ENCODE measurements at places on chromosomes 3 and 15.
A peak's percentile ranks its signal among the peaks of the same experiment; 100 is the strongest.

- ATAC-seq: peak; percentile 94
Observed at GRCh38 chr3:129428376-129429079, at the start of gene EFCAB12. EFCAB12 (minus strand) TSS chr3:129428636; CDS start chr3:129428488, 148 bp downstream.

GRCh38 chr15:60906146-60906674 is 322.9 kb downstream of the RORA start:
- ATAC-seq: no peak

- no peak for ATAC-seq
Observed at GRCh38 chr3:46833346-46834300, 29.6 kb downstream of the MYL3 start.

DNA sequence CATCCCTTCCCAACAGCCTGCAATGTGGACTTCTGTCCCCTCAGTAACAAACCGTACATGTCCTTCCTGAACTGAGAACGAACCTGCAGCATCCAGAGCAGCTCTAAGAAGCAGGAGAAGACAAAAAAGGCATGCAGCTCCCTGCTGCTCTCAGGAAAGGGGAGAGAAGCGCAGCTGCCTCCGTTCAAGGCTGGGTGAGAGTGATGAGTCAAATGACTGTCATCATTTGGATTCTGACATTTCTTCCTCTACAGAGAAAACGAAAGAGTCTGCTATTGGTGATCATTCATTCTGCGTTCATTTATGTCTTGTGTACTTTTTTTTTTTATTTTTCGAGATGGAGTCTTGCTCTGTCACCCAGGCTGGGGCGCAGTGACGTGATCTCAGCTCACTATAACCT is 677.8 kb downstream of the FHIT start:
- peak; percentile 65 for ATAC-seq

DNA sequence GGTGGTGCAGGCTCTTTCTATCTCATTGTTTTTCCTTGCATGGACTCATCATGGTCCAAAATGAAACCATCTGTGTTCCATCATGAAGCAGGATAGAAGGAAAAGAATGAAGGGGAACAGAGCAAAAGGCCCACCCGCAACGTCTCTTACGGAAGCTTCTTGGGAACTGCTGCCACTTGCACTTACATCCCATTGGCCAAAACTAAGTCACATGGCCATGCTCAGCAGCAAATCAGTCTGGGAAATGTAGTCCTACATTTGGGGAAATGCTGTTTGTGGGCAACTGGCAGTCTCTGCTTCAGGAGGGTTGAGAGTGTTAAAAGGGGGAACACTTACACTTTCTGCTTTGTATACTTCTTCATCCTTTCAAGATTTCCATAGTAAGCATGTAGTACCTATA is 191.6 kb downstream of the SV2B start:
- no peak for ATAC-seq

DNA sequence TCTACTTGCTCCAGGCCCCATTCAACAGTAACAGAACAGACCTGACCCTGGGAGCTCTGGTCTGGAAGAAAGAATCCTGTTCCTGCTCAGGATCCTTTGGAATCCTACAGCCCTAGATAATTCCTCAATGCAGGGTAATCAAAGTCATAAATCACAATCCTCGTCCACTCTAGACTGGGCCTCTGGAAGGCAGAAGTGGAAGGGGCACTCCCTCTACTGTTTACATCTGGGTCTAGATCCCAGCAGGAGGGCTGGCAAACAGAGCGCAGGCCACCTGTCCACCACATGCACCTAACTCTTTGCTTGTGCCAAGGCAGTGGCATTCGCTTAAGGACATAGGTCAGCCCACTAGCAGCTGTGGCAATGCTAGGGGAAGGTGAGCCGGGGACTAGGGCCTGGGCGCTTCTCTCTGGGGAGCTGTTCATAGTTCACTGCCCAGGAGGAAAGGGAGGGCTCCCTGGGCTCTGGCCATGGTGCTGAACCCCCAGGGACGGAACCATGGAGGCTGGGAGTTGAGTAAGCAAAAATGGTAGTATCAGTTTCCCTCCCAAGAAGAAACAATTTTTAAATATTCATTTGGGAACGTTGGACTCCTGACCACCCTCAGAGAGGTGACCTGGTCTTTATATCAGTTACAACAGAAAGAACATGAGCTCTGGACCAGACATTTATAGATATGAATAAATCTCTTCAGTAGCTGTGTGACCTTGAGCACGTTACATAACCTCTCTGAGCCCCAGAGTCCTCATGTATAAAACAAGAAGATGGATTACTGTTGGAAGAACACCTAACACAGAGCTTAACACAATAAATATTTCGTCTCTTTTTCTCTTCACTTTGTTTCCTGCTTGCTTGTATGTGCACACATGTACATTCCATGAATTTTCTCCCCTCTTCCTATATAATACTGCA is 90.2 kb downstream of the NTRK3 start:
- peak; percentile 87 for ATAC-seq

- no peak for ATAC-seq
Observed at GRCh38 chr3:133441867-133442270, 42.0 kb downstream of the BFSP2 start.

- no peak for ATAC-seq
Observed at GRCh38 chr3:47804577-47804976, 1.6 kb downstream of the DHX30 start.

DNA sequence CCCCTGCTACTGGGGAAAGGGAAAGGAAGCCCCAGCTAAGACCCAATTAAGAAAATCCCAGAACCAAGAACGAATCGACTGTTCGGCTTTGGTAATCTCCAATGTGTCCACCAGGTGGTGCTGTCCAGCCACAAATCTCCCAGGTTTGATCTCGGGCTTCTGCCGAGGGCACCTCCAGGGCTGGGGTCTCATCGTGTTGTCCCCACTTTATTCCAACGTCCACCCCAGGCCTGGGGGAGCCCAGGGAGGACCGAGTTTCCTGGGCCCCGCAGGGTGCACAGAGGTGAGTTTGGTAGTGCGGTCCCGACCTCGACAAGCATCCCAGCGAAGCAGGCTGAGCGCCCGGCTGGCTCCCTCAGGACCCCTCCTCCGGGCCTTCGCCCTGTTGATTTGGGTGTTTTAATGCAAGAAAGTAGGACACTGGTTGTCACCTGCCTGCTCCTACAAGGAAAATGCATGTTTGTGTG is 185.1 kb downstream of the GOLGA6L6 start:
- ATAC-seq: no peak

DNA sequence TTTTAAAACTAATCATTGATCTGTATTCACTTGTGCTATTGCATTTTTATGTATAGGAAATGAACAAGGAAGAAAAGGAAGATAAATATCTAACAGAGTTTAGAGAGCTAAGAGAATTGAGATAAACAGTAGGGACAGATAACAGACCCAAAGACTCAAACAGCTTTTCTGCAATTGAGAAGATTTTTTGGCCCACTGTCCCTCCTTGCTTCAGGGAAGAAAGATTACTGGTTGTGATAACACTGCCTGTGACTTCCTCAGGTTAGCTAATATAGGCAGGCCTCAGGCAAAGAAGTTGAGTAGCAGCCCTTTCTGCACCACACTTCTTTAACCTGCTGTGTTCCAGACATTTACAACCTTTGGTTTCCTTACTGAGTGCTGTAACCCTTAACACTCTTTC is 2.7 kb upstream of the COX17 start:
- no peak for ATAC-seq

- no peak for ATAC-seq
Observed at GRCh38 chr15:57538265-57538529, 53.5 kb upstream of the MYZAP start.

DNA sequence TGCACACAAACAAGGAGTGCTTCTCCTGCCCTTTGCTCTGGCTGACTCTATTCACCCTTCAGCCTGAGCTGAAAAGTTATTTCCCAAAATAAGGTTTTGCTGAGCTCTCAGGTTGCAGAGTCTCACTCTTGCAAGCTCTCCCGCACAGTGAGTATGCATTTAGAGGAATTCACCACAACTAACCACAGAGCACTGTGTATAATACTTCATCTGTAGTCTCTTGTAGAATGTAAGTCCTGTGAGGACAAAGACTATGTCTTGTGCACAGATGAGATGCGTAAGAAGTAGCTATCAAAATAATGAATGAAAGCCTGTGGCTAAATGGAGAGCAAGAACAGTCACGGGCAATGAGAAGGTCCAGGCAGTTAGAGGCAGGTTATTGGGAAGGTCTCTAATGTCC is 156.5 kb upstream of the SLCO3A1 start:
- no peak for ATAC-seq

- peak; percentile 97 for ATAC-seq
Observed at GRCh38 chr3:165837058-165837525, at the start of gene BCHE. BCHE (minus strand) TSS chr3:165837423; CDS start chr3:165831033, 6,390 bp downstream.

- ATAC-seq: no peak
Observed at GRCh38 chr3:150278843-150279381, 129.2 kb upstream of the TSC22D2 start.

GRCh38 chr3:67819447-67819846 is 165.0 kb upstream of the SUCLG2 start:
- ATAC-seq: no peak

DNA sequence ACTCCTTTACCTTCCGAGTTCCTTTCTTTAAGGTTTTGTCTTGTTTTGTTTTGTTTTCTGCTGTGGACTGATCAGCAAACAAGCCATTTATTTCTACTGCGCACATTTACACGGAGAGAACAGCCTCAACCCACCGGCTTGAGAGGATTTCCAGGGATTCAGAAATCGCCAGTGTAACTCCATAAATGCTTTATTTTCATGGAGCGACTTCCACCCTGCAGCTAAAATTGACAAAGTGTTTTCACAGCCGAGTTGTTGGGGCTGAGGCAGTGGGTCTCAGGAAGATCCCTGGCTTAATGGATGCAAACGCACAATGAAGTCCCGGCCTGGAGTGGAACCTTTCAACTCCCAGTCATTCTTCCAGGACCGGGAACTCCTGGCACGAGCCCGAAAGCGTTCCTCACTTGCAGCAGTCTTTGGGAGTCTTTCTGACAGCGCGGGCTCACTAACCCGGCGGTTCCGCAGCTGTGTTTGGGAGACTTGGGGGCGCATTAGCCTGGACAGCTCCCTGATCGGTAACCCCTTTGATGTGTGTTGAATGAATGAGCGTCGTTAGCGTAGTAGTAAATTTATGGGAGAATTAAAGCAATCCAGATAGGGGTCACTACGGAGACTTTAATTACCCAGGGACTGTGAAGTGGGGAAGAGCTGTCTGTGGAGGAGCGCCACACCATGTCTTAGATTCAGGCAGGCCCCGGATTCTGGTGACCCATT is 785 bp upstream of the MYRIP start:
- ATAC-seq: peak; percentile 17

- ATAC-seq: peak; percentile 37
Observed at GRCh38 chr15:62828364-62828763, 214.2 kb upstream of the TPM1 start.

DNA sequence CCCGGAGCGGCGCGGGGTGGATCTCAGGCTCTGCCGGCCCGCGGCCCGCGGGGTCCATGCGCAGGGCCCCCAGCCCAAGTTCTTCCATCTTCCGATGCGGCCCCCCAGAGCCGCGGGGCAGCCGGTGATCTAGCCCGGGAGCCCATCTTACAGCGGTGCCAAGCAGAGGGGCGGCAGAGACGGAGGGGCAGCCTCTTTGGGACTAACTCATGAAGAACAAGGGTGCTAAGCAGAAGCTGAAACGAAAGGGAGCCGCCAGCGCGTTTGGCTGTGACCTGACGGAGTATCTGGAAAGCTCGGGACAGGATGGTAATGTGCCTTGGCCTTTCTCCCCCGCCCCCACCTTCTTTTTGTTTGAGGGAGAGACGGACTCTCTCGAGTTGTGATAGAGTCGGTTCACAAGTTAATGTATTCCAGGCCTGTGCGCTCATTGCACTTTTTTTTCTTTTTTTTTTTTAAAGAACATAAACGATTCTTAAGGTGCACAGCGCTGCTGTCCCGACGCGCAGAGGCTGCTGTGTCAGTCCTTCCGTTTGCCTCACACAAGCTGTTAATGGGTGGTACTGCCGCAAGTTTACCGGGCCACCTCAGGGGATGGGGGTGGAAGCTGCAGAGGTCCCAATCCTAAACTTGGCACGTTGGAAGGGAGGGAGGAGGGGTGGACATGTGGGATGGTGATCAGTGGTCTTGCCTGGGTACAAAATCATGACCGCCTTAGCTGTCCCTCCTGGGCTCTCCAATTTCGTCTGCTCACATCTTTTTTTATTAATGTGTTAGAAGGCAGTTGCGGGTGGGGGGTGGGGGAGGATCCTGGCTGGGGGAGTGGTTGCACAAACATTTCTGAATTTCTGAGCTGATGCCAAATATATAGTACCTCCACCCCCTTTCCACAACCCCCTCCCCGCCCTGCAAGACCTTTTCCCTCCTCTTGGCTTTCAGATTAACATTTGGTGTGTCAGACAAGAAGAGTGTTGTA is 801 bp downstream of the ARHGAP31 start:
- peak; percentile 61 for ATAC-seq

DNA sequence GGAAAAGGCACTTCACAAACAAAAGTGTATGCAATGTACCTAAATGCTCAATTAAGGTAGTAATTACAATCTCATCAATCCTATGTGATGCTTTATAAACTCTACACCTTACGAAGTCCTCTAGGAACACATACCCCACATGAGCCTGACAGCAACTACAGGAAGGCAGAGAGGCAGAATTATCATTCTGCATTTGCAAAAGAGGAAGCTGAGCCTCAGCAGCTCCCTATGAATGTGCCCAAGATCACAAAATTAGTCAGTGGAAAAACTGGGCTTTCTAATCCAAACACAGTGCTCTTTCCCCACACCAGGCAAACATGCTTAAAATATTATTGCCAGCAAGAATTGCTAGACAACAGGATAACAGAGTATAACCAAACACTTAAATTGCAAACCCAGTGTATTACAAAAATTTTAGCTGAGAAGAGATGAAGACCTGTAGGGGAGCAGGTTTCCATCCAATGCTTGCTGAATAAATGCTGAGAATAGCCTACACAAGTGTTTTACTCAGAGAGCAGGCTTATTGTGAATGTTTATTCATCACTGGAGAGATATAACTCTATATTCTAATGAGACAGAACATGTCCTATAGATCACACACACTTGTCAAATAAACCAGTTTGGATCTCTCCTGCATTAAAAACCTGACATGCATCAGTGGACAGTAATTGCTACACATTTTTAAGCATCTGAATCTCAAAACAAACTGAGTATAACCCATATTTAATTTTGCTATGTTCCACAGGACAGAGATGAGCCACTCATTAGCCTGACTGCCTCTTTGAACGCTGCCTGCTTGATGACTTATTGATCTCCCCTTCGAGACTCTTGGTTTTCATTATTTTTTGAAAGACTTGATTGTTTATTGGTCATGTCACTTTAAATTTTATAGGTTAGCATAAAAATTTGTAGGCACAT is 62.2 kb downstream of the PLCH1 start:
- peak; percentile 34 for ATAC-seq

DNA sequence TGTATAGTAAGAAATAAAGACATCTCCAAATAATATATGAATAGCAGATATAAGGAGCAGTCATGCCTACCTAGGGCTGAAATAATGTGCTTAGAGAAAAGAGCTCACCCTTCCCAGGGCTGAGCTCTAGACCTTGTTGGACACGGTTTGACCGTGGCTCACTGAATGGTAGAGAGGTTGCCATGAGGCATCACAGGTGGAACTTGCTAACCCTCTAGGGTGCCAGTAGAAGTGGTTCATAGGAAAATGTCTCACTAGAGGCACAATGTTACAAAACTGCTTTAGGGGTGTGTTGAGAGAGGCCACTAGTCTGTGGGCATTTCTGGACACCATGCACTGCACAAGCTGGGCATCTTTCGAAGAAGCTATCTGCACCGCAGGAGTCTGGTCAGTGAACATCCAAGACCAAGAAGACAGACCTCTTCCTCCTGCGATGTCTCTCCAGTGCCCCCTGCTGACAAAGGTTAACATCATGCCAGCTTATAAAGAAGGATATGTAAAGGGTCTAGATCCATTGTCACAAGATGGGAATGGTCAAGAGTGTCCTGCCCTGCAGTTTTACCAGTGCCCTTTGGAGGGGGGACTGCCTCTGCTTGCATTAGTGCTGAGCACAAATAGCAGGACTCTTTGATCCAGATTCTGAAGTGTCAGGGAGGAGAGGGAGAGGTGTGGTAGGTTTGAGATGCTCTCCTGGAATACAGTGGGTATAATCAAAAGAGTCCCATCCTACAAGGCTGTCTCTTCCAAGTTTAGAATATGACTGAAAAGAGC is 266.8 kb downstream of the ZNF385D start:
- ATAC-seq: peak; percentile 82

All from motor neuron (in vitro differentiated cells).